Psoas muscle (tissue), 8 donors: ENCODE measurements at places on chromosomes 13 and 19. TPM values are rescaled to one million over a fixed set of nuclear protein-coding genes. Genes with fewer than 3 reads are reported as not detected.

KLK6 gene
- total RNA-seq: not detected

PLPP2 gene
- 0.93 TPM for total RNA-seq

PLK5 gene
- total RNA-seq: not detected

REX1BD gene
- 105 TPM for total RNA-seq

UPF1 gene
- total RNA-seq: 35.1 TPM
